ENCODE measurements at places on chromosomes 5 and 9. TPM values are rescaled to one million over a fixed set of nuclear protein-coding genes. Genes with fewer than 3 reads are reported as not detected.

The MRRF gene
- 34.3 TPM for total RNA-seq

The GRIN1 gene
- total RNA-seq, result under 0.01 TPM

The DIPK1B gene
- total RNA-seq, result 12.1 TPM

The SELENOP gene
- 4.8 TPM for total RNA-seq

The STC2 gene
- total RNA-seq, result 449 TPM

The APBA1 gene
- total RNA-seq, result 2.5 TPM

The C7 gene
- 0.96 TPM for total RNA-seq

The HSD17B3 gene
- total RNA-seq, result not detected

The SLC35D2 gene
- 13.4 TPM for total RNA-seq

The AMACR gene
- total RNA-seq, result 10.1 TPM

The ALAD gene
- total RNA-seq, result 29.6 TPM

The PCDHGA8 gene
- total RNA-seq, result 1.3 TPM

The SUSD3 gene
- total RNA-seq, result 0.19 TPM

The PCDHGA3 gene
- total RNA-seq, result 1.7 TPM

The SPINK7 gene
- total RNA-seq, result not detected

All from regular cardiac myocyte (primary cell).